AG09309 (cell line): ENCODE measurements at places on chromosomes 7 and 10.

- no peak for DNase-seq
These were observed 11.6 kb downstream of the ZNF316 start for GRCh38 chr7:6648815-6649104.

DNA sequence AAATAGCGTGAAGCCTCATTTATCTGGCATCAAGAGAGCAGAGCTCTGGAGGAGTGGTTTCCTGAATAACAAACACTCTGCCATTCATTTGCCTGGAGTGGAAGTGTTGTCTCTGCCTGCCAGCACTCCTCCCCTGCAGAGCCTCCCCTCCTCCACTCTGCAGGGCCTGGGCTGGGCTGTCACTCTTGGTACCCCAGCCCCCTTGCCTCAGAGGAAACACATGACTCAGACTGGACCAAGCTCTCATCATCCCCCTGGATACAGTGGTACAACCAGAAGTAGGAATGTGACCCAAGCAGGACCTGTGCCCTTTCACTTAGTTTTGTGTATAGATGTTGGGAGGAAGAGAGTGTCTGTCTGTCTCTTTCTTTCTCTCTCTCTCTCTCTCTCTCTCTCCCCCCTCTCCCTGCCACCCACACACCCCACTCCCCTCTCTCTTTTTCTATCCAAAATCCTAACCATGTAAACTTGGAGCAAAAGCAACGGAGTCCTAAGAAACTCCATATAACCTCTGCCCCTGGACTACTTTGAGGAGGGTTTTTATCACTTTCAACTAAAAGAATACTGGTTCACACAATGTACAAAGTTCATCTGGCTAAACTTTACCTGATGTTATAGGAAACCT lies 43.9 kb downstream of the DOCK4 start:
- no peak for DNase-seq

GRCh38 chr10:12625393-12626023 lies 276.2 kb downstream of the CAMK1D start:
- DNase-seq, result no peak

- DNase-seq, result no peak
These were observed 198.3 kb upstream of the CELF2 start for GRCh38 chr10:10819206-10819856.

GRCh38 chr7:44223362-44224079 lies 22.7 kb downstream of the YKT6 start:
- no peak for DNase-seq

GRCh38 chr7:12865593-12865992 lies 178.2 kb downstream of the ARL4A start:
- DNase-seq, result no peak
